ENCODE measurements at places on chromosomes 4 and X.

DNA sequence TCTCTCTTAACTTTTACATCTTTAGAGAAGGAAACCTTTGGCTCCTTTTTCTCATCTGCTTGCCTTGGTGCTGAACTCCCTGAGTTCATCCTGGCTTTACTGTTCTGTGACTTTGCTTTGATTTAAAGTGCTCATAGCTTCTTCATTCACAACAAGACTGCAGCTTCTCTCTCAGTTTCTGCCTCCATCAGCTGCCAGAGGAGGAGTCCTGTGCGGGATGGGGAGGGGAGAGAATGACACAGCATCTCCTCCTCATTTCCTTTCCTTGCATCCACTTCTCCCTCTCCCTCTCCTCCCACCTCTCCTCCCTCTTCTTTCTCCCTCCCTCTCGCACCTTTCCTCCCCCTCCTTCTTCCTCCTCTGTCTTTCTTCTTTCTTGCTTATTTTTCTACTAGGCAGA lies 42.0 kb downstream of the CBLL2 start:
- no peak for DNase-seq

DNA sequence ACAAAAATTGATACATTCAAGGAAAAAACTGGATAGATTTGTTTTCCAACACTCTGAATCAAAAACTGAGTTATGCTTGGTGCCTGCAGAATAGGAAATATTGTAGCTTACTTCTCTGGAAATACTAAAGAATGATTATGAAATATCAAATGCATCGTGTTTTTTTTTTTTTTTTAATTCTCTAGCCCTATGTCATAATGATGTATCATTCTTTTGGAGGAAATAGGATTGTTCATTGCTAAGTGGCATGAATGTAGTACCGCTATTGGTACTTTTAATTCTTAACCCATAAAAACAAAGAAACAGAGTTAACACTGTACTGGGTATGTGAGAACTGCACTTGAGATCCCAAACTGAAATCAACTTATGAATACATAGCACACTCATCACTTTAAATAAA lies 7.6 kb upstream of the FAM200B start:
- no peak for DNase-seq

GRCh38 chrX:15142084-15142715 lies 127.7 kb downstream of the ASB9 start:
- no peak for DNase-seq

DNA sequence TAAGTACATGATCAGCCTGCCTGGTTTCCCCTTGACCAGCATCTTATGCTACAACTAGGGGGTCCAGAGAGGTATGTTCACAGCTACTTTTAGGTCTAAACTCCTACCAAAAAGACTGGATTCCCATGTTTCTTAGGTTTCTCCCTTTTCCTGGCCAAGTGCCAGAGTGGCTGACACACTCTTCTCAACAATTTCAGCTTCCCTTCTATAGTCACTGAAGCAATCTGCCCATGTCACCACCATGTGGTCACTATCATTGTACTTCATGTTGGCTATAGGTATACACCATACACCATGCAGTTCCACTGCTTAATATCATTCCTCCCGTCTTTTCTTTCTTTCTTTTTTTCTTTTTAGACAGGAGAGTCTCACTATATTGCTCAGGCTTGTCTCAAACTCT lies 66.9 kb downstream of the KLHL13 start:
- DNase-seq: peak; percentile 8

GRCh38 chr4:131509521-131509920 lies 1639.6 kb upstream of the PCDH10 start:
- DNase-seq: no peak

- DNase-seq: peak; percentile 67
Measured at GRCh38 chrX:56802921-56803849, 74.1 kb downstream of the NBDY start.

DNA sequence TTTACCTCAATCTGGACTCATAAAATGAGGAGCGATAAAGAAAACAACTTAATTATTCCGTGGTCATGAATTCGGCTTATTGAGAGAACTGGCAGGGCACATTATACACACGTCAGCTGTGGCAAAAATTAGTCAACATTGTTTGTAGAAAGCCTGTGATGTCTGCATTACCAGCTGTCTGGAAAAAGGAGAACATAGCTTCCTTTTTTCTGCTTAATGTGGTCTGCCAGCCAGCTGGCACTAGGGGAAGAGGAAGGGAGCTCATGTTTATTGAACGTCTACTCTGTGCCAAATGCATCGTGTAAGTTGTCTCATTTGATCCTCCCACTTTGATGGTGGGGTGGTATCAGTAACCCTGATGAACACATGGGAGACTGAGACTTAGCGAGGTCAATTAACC lies 367.6 kb downstream of the ARHGAP24 start:
- no peak for DNase-seq

DNA sequence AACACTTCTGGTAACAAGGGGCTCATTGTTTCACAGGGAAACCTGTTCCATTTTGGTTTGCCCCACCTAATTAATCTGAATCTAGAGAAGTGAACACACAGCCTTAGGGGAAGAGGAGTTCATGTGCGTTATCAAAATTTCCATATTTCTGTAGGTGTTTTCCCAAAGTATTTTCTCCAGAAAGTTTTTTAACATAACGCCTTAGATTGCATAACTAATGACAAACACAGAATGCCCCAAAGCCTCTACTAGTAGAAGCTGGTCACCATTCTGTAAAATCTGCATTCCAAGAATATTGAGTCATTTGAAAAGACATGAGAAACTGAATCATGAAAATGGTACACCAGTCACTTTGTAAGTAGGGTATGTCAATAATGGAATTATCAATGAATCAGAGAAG lies 41.1 kb downstream of the IL13RA2 start:
- no peak for DNase-seq

DNA sequence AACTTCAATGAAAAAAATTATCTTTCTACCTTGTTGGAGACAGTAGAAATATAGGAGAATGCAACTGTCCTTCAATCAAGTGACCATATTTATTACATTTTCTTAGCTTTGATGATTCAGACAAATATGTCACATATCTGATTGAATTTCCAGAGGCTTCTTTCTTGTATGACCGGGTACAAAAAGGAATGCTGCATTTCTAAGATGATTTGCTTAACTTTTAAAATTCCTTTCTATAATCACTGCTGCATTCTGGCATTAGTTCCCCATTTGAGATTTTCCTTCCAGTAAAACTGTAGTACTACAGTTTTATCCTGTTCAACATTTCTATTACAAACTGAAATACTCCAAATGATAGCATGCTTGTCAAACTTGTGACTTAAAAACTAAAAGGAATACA lies 5.2 kb downstream of the MFSD8 start:
- no peak for DNase-seq

DNA sequence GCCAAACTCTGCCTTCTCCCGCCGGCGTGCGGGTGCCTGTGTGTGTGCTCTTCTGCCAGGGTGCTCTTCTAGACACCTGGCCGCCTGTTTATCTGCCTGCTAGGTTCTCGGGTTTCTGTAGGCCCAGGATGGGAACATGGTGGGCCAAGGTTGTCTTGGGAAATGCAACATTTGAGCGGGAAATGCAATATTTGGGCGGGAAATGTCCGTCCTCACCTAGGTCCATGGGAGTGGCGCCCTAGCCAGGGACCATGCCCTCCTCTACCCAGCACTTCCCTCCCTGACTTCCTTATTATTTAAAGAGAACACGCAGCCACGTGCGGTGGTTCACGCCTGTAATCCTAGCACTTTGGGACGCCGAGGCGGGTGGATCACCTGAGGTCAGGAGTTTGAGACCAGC lies 392.6 kb downstream of the FAT4 start:
- DNase-seq: no peak

- no peak for DNase-seq
Measured at GRCh38 chr4:161892951-161893350, 270.8 kb downstream of the FSTL5 start.

- no peak for DNase-seq
Measured at GRCh38 chrX:152405561-152405960, 45.6 kb downstream of the GABRA3 start.

GRCh38 chrX:119635179-119635578 lies 29.0 kb upstream of the NKRF start:
- DNase-seq: no peak

DNA sequence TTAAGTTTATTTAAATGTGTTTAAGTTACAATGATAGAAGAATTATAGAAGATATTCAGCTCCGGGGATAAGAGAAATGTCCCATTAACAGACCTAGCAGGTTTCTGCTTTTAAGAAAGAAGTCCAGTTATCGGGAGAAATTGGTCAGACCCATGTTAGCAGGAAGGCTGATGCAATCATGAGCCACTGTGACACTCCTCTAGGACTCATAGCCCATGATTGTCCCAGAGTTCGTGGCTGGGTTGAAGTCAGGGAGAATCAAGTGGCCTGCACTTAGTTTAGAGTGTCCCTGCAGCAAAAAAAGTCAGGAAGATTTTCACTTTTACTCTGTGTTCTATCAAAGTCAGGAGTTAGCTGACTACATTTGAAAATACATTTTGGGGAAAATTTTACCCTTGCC lies 72.0 kb downstream of the TMEM144 start:
- no peak for DNase-seq

DNA sequence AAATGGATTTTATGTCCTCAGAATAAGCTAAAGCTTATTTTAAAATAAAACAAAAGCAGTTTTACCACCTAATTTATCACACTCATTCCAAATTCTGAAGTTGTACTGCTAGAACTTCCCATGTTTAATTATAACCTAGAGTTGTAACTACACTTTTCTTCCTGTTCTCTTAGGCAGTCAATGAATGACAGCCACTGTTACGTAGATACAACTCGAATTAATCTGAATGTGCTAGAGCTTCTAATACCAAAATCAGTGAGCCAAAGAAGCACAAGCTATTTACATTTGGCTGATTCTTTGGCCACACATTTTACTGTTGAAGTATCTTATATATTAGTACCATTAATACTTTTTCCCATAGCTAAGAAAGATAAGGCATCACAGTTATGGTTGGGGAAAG lies 99.0 kb upstream of the FTHL17 start:
- DNase-seq: no peak

DNA sequence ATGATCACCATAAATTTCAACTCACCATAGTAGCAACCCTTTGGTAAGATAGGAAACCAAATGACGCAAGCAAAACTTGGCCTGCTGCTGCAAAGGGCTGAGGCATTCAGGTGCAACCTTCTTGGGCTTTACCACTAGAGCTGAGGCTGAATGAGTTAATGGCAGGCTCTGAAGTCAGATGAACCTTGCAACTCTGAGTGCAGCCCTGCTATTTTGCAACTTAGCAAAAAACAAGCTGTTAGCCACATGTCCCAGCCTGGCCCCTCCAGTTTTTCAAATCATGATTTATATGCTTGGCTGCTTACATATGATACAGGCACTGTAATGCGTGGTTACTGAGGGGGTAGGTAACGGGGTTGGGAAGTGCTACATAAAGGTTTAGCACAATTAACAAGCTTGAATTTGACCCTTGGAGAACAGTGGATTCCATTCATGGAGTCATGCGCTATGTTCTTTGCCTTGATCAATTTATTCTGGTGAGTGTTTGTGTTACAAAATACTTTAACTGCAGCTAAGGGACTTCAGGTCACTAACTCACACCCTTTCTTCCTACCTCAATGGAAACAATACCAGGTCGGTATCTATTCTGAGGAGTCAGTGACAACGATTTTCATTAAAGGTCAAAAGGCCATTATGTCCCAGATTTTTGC lies 80.5 kb upstream of the PPARGC1A start:
- no peak for DNase-seq

DNA sequence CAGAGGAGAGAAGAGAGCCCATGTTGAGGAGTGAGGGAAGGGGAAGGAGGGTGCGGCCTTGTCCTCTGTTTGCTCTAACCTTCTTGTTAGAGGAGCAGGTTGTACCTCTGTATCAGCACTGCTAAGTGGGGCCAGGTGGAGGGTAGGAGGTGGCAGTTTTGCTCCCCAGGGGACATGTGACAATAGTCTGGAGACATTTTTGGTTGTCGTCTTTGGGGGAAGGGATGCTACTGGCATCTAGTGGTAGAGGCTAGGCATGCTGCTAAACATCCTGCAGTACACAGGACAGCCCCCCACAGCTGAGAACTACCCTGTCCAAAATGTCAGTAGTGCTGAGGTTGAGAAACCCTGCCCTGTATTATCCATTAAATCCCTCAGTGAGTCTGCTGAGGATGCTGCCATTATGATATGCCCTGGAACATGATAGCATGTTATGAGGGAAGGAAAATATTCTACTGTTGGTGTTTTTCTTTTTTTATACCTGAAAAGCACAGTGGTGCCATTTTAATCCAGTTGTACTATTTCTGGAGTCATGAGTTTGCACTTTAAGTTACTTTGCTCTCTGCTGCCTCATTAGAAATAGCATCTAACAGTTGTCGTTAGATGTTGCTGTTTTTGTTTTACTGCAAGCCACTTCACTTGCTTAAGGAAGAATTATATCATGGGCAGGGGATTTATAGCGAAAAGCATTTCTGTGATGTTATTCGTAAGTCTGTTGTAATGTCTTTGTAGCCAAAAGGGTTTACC lies 90.6 kb downstream of the LRP2BP start:
- DNase-seq: peak; percentile 28

DNA sequence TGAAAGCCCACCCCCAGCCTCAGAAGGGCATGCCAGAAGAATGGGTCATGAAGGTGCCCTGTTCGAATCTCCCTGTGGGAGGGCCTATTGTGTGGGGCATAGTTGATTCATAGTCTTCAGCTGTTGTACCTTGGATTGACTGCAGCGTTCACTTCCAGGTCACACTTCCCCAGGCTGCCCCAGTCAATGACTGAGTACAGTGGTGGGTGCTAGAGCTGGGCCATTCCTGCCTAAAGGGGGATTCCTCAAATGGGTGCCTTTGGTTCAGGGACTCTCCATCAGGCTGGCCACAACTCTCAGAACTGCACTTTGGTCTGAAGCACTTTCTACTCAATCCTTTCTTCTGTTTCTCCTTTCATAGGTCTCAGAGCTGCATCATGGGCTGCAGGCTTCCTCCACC lies 35.0 kb upstream of the RASGEF1B start:
- no peak for DNase-seq

GRCh38 chrX:123277347-123277746 lies 93.3 kb downstream of the GRIA3 start:
- DNase-seq: no peak

DNA sequence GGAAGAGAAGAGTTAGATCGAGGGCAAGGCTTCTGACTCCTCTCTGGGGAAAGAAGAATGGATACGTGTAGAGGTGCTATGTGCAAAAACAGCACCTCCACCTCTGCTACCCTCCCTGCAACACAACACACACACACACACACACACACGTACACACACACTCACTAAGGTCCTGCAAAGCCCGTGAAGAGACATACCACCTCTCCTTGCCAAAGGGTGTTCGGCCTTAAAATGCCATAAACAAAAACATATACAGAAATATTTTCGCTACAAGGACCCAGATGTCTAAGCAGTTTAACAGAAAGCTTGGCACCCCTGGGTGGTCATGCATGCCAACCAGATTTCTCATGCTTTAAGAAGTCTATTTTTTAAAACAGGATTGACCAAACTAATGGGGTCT lies 1.5 kb downstream of the TIFA start:
- DNase-seq: peak; percentile 18
